ENCODE measurements at places on chromosomes 12 and 14.

DNA sequence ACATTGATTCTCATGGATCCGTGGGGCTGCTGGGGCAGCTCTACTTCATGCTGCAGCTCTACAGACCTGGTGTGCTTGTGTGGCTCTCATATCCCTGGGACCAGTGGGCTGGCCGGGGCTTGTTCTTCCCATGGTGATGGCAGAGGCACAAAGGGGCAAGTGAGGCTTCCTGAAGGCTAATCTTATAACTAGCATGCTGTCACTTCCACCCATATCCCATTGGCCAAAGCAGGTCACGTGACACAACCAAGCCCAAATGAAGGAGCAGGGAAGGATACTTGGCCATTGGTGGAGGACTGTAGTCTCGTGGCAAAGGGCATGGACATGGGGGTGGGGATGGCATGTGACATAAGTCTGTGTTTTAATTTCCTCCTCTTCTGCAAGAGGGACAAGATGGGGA lies 9.9 kb downstream of the PLBD2 start:
- no peak for DNase-seq

DNA sequence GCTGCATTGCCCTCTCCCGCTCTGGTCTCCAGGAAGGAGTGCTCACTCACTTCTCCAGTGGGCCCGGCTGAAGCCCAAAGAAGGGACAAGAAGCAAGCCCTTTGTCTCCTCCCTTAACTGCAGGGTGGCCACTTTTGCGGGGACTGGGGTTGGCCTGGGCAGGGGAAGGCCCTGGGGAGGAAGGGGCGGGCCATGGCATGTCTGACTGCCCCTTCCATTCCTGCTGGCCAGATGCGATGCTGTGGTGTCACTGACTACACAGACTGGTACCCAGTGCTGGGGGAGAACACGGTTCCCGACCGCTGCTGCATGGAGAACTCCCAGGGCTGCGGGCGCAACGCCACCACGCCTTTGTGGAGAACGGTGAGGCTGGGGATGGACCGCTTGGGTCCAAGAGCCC lies 203.8 kb downstream of the TSPAN9 start:
- no peak for DNase-seq

DNA sequence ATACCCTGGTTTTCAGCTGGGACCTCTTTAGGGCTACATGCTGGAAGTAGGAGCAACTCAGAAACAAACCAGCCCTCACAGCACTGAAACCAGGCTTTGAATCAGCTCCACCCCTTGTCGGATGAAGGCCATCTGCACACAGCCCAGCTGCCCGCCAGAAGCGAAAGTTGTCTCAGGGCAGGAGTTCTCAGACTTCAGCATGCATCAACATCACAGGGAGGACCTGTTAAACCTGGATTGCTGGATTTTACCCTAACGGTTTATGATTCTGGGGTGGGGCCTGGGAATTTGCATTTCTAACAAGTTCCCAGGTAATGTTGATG lies 10.9 kb downstream of the SYNDIG1L start:
- DNase-seq: no peak

DNA sequence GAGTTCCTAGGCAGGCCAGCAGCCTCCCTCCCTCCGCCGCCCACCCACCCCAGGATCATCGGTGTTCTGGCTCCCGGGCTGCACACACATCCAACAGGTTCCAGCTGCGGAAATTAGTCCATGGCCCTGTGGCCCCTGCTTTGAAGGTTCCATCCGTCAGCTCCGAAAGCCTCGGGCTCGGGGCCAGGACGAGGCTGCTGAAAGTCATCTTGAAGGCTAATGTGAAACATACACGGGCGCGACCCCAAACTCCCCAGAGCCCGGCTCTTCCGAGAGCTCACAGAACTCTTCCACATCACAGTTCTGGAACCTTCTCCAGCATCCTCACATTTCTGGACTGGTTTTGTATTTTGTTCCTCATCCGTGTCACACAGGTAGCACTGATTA lies 19.8 kb downstream of the KDM2B start:
- DNase-seq: no peak

GRCh38 chr14:91264151-91265150 lies 19.9 kb upstream of the GPR68 start:
- DNase-seq: peak; percentile 61

DNA sequence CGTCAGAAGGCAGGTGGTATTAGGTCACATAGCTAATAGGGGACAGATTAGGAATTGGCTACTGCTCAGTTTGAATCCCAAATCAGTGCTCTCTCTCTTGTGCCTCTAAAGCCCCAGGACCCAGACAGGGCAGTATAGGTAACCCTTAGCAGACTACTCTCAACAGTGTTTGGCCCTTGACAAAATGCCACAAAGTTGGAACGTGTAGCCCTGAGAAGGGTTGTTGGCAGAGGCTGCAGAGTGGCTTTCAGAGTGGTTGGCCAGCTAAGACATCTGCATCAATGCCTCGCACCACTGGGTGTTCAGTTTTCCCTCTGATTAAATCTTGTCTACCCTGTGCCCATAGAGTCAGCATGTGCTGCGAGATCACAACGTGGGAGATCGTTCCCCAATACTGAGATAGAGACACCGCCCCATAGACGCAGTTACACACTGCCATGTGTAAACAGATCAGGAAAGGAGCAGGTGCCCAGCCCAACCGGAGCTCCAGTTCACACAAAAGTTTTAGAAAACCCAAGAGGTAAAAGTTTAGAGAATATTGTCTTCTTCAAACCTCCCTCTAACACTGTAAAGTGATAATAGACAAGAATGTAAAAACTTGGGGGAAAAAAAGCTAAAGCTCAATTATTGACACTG lies 48.3 kb downstream of the EML1 start:
- no peak for DNase-seq

DNA sequence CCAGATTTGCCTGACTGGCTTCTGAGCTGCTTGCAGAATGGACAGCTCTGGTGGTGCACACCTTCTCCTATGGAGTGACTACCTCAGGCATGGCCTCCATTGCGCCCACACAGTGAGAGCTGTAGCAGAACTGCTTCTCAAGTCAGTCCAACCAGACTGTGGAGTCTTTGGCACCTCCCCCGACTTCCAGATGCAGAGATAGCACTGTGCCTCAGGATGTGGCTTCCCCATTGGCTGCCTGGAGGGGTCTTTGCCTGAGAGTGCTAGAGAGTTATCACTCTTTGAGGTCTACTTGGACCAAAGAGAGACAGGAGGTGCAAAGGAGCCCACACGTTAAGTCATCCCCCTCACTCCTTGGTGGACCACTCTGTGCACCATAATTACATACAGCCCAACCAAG lies 44.8 kb upstream of the FRS2 start:
- DNase-seq: no peak

DNA sequence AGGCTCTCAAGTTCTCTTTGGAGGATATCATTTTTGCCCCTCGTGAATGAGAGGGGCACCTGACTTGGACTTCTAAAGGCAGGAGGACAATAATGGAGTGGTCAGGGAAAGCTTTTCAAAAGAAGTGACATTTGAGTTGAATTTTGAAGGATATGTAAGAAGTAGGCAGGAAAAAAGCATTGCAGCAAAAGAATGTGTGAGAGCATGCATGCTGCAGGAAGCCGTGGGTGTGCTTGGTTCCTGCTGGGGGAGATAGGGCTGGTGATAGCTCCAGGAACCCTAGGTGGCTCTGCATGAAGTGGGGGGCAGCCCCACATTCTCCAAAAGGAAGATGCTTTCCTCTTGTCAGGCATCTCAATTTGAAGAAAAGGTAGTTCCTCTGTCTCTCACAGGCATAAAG lies 23.1 kb downstream of the ACVR1B start:
- no peak for DNase-seq

- DNase-seq: no peak
These were observed 473.0 kb downstream of the RAD51B start for GRCh38 chr14:68292441-68293215.

DNA sequence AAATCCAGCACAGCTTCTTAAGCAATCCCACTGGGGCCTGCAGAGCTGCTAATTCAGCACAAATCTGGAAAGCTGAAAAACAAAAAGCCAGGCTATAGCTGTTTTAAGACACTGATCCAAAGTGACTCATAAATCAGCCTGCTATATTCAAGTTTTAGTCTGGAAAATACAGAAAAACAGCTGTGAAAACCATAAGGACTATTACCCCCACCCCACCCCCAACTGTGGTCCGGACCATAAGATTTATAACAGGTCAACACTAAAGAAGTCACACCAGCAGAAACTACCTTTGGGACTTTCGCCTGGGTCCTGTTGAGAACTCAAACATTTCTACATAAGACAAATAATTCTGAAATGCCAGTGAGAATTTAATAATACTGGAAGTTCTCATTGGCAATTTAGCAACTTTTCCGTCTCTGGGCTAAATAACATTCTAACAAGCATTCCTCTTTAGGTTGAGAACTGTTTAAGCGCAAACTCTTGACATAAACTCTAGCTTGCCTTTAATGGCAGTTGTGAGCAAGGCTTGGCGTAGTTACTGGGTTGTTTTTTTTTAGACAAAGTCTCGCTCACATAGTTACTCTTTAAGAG lies 3.3 kb downstream of the LRIG3 start:
- DNase-seq: no peak

Measured in ecto neural progenitor cell (in vitro differentiated cells).